ENCODE measurements at places on chromosomes 11 and 22. TPM values are rescaled to one million over a fixed set of nuclear protein-coding genes. Genes with fewer than 3 reads are reported as not detected.
A peak's percentile ranks its signal among the peaks of the same experiment; 100 is the strongest.

DNA sequence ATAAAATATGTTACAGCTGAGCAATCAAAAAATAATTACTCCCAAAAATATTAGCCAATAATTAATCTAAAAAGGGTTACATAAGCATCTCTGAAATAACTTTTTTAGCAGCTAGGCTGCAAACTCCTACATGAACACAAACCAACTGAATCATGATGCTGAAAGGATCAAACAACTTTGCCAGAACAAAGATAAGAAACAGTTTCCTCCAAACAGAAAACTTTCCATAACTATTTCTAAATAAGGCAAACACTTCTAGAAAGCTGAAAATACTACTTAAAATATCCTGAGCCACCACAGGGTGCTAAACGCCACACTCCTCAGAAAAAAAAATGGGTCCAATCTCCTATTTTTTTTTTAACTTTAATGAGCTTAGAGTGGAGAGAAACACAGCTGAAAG, 68.6 kb upstream of the ARHGAP32 start:
- no peak for DNase-seq

GRCh38 chr11:119472186-119472855, 49.3 kb upstream of the THY1 start:
- DNase-seq = no peak

DNA sequence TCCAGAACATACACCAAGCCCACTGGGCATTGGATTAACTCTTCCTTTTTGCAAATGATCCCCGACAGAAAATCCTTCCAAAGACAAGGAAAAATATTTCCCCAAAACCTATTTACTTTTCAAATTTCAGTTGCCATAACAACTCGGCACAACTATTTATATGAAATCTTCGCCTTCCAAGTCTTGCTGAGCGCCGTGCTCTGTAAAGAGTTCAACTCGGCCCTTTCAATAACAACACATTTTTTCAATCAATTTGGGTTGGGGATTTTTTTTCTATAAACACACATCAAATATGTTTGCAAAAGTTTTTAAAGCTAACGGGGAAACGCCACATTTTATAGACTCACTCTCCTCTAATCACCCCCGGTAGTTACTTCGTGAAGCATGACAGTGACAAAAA, 333.8 kb downstream of the MN1 start:
- DNase-seq = peak; percentile 85

DNA sequence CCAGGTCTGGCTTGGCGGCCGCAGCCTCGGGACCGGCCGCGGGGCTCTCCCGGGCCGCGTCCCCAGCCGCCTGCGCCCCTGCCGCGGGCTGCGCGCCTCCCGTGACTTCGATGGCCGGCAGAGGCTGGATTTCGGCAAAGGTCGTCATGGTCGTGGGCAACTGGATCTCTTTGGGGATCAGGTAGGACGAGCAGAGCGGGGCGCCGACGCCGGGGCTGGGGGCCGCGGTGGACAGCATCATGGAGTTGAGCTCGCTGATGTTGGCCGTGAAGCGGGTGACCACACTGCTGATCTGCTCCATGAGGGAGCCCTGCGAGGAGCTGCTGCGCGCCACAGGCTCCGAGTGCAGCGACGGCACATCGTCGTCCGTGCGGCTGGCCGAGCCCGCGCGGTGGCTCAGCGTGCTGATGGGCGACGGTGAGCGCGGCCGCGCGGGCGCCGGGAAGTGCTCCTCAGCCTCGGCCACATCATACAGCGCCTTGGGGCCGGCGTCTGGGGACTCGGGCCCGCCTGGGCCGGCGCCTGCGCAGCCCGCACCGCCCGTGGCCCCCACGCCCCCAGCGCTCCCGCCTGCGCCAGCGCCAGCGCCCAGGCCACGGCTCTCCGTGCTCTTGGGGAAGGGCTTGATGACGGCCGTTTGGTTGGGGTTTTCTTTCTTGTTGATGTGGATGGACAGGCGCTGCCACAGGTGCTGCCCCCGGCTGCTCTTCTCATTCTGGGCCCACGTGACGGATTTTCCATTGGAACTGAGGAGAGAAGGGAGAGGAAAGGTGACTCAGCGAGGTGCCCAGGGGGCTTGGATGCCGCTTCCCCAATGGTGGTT, 171.4 kb upstream of the CTSC start:
- peak; percentile 45 for DNase-seq

GRCh38 chr11:120952461-120953434, 71.2 kb upstream of the TBCEL start:
- peak; percentile 98 for DNase-seq

DNA sequence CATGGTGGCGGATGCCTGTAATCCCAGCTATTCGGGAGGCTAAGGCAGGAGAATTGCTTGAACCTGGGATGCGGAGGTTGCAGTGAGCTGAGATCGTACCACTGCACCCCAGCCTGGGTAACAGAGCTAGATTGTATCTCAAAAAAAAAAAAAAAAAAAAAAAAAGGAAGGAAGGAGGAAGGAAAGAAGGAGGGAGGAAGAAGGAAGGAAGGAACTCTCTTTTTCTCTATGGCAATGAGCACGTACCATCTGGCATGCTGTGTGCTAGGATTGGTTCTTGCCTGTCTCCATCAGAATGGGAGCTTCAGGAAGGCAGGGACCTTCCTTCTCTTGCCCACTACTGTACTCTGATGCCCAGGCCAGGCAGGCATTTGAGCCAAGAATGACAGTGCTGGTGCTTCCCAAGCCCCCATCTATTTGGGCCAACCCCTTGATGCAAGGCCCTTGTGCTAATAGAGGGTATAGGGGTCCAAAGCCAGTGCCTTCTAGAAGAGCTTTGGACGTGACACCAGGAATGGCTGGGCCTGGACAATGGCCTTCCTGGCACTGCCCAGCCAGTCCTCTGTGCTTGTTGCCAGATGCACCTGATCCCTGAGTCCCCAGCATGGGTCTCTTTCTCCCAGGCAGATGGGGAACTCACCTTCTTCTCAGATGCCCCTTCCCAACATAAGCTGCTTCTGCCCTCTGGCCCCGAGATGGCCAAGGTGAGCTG, 10.6 kb upstream of the DGCR8 start:
- DNase-seq = no peak

DNA sequence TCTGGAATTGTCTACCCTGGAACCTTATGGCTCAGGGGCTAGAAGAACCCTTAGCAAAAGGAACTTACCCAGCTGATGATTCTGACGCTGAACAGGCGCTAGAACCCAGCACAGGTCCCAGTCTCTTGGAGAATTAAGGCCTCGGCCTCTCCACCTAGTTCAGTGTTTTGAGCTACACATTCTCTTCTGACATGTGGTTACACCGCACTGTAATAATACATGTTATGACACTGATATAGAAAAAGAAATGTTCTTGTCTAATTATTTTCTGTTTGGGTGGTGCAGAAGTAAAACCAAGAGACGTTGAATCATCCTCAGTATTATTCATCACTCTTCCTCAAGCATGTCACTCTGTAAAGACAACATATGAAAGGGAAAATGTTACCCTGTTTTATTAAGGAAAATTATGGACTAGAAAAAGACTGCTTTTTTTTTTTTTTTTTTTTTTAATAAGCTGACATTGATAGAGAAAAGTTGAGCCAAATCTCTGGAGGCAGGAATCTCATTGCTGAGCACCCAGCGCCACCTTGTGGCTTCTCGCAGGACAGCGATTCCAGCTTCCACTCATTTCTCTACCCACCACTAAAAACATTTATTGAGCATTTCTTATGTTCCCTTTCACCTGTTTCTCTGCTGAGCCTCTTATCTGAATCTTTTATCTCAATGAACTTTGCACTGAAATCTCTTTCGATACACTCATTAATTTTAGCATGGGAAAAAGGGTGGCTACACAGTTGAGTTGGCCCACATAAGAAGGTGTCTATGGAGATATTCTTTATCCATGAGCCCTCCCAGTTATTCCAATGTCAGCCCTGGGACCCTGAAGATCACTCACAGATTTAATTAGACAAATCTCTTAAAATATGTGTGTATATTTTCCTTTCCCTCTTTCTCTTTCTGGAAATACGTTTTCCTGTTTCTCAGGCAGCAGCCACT, 12.6 kb upstream of the APLNR start:
- peak; percentile 86 for DNase-seq

DNA sequence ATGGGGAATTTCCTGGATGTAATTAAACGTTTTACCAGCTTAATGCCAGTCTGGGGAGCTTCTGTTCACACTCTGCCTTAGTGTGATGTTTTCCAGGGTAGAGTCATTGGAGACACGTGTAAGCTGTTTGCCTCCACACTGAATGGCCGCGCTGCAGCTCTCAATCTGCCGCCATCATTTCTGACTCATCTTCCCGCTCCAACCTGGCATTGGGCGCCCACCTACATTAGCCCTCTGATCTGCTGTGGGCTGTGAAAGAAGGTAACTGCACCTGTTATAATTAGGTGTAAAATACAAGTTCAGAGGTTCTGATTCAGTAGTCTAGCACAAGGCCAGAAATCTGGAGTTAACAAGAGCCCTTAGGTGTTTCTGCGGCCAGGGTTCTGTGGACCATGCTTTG, 54.6 kb downstream of the MN1 start:
- no peak for DNase-seq

DNA sequence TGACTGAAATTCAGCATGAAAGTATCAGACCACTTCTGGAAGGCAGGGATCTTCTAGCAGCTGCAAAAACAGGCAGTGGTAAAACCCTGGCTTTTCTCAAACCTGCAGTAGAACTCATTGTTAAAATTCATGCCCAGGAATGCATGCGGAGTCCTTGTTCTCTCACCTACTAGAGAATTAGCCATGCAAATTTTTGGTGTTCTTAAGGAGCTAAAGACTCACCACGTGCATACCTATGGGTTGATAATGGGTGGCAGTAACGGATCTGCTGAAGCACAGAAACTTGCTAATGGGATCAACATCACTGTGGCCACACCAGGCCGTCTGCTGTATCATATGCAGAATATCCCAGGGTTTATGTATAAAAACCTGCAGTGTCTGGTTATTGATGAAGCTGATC, 19.1 kb downstream of the ZBTB44 start:
- DNase-seq = no peak

GRCh38 chr11:93482556-93482955, 60.6 kb downstream of the SMCO4 start:
- DNase-seq = no peak

DNA sequence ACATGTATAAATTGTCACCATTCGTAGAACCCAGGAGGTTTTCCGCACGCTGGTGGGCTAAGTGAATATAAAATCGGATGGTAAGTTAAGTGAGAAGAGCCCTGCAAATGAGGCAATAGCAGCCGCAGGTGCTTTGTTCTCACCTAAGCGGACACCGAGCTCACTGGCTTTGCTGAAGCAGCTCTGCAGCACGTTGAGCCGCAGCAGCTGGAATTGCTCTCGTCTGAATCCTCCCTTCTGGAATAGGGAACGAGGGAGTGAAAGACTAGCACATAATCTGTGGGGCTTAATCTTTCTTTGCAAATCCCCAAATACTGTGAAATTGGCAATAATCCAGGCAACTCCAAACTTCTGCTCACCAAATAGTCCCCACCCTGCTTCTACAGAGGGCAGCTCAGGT, 488.1 kb downstream of the NTM start:
- no peak for DNase-seq

DNA sequence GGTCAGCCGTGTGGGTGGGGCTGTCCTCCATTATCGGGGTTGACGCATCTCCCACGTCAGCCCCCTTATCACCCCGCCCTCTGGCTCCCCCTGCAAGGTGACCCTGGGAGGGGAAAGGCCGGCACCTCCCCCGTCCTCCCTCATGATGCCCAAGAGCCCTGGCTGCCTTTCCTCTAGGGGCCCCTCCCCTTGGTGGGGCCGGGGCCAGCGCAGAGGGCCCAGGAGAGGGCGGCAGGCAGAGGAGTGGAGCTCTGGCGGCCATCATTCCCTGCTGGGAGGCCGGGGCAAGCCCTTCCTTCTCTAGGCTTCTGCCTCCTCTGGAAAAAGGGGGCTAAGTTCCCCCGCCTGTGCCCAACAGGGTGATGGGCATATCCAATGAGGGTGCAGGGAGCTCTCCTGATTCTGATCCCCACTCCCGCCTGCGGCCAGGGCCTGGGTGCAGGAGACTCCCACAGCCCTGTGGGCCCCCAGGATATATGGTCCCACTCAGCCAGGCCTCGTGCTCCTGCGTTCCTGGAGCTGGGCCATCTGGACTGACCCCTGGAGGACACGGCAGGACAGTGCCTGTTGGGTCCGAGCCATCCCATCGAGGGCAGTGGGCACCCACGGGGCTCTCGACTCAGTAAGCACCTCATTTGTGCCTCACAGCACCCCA, 12.3 kb downstream of the MYRF start:
- DNase-seq = no peak

DNA sequence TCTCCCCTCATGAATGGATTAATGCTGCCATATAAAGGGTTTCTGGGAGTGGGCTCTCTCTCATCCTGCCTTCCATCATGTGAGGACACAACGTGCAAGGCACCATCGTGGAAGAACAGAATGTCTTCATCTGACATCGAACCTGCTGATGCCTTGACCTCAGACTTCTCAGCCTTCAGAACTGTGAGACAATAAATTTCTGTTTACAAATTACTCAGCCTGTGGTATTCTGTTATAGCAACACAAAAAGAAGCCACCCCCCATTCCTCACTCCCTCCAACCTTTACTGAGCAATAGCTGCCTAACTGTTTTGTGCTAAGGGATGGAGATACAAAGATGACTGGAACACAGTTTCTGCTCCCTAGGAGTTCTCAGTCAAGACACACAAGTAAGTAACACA, 106.1 kb upstream of the PLET1 start:
- no peak for DNase-seq

GRCh38 chr11:10568486-10568941, at the start of gene LYVE1:
LYVE1 (minus strand) TSS chr11:10568665; CDS start chr11:10568532, 133 bp downstream.
- peak; percentile 37 for DNase-seq

DNA sequence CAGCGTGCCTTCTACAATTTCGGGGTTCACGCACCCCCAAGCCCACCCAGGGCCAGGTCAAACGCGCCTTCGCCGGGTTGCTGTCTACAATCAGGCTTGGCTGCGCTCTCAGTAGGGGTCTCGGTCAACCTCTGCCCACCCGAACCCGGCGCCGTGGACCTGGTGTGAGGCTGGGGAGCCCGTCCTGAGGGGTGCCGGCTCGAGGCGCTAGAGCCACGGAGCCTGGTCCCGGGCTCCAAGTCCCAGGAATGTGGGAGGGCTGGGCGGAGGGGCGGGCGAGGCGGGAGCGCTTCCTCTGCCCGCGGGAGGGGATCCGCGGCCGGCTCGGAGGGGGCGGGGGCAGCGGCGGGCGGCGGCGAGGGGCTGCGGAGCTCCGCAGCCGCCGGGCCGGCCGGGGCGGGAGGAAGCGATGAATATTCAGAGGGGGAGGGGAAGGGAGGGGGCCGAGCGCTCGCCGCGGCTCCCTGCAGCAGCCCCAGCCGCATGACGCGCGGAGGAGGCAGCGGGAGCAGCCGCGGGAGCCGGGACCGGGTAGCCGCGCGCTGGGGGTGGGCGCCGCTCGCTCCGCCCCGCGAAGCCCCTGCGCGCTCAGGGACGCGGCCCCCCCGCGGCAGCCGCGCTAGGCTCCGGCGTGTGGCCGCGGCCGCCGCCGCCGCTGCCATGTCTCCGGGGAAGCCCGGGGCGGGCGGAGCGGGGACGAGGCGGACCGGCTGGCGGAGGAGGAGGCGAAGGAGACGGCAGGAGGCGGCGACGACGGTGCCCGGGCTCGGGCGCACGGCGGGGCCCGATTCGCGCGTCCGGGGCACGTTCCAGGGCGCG, at the start of gene PTPRJ:
Gene PTPRJ, plus strand, starts transcription at position 472 of the 819 bp plus-strand sequence. CDS start 354 bp downstream, outside the sequence.
- DNase-seq = peak; percentile 65

GRCh38 chr22:30296324-30296723, 7.0 kb upstream of the CASTOR1 start:
- no peak for DNase-seq

GRCh38 chr11:65182258-65183170, 786 bp downstream of the CAPN1 start:
- DNase-seq = peak; percentile 40

WNT11 gene
- total RNA-seq = 28.0 TPM

APLNR gene
- 88.2 TPM for total RNA-seq

FAM111B gene
- 12.0 TPM for total RNA-seq

H19 gene
- total RNA-seq = 18,800 TPM

MIOX gene
- not detected for total RNA-seq
